ENCODE measurements at places on chromosomes 11 and 22.
A peak's percentile ranks its signal among the peaks of the same experiment; 100 is the strongest.

- no peak for DNase-seq
Measured at GRCh38 chr11:60194511-60194910, 11.6 kb upstream of the MS4A6A start.

- no peak for DNase-seq
Measured at GRCh38 chr11:67662142-67662834, 11.8 kb upstream of the ACY3 start.

DNA sequence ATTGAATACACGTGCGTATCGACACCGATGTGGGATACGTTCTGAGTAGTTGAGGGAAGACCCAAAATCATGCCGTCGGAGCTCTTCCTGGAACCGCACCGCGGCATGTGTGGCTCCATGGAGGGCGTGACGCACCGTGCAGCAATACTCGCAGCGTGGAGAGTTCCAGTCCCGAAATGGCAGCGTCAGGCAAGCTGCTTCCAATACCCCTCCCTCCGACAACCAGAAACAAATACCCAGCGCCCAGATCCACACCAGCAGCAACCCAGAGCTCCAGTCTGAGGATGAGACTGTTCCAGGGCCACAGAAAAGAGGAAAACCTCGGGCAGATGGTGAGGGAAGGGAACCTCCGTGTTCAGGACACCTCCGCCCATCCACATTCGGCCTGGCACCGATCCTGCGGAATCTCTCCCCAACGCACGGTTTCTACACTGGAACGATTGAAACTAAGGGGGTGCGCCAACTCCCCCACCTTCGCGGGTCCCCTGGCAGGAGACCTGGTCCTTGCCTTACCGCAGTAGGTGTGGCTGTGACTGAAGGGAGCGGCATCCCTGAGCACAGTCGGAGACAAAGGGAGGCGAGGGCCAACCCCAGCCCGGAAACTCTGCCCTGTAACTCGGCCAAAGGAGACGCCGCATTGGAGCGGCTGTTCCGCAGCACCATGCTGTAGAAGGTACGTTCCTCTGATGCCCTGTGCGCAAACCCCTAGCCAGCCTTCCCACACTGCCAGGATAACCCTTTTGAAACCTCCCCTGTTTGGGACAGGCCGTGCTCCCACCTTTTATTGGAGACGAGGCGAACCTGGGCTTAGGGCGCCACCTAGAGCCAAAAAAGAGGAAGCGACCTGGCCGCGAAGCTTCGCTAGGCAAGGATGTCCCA lies 28.2 kb downstream of the DBX1 start:
- DNase-seq, result peak; percentile 26

DNA sequence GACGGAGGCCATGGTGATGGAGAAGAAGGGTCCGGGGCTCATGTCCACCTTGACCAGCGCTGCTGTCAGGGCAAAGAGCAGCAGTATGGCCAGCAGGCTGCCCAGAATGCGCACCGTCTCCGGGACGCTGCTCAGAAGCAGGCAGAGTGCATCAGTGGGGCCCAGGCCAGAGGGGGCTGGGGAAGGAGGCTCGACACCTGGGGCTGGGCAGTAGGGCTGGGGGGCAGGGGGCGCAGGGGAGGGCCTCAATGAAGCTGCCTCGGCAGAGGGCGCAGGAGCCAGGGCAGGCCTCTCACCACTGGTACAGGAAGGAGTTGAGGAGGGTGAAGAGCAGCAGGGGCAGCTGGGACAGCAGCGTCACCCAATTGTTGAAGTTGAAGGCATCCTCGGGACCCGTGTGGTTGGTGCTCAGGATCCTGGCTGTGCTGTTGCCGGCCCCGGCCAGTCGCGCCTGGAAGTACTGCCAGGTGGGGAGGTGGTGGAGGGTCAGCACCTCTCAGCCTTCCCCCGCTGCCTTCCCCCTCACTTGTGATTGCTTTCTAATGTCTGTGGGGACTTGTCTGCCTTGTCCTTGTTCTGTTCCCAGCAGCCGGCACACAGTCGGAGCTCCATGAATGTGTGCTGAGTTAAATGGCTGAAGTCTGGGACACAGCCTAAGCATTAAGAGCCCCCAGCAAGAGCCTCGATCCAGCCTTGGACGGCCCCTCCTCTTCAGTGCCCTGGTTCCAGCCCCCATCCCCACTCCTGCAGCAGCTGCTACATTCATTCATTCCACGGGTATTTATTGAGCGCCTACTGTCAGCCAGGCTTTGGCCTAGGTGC lies 2.3 kb downstream of the SLC29A2 start:
- no peak for DNase-seq

- DNase-seq, result no peak
Measured at GRCh38 chr11:68416070-68416578, 44.4 kb upstream of the PPP6R3 start.

- no peak for DNase-seq
Measured at GRCh38 chr11:30935861-30936260, 349.7 kb upstream of the MPPED2 start.

DNA sequence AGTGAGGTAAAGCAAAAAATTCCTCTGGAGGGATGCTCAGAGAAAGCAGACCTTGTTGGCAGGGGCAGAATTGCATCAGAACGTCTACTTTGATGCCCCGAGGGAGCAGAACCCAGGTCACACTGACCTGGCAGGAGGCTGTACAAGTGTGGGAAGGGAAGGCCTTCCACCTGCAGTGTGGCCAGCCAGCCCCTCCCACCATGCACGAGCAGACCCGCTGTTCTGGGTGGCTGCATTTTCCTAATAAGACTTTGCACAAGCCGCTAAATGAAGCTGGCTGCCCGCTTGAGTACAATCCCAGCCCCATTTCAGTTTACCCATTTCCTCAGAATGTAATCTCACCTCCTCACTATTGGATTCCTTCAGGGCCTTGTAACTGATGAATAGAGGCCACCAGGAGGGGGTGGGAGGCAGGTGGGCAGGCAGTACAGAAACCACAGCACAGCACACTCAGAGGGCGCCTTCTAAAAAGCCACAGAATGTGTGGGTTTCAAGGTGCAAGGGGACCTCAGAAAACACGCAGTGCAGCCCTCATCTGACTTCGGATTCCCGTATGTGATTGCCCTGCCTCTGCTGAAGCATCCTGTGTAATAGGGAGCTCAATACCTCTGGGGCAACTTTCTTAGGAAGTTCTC lies 316.6 kb downstream of the OPCML start:
- no peak for DNase-seq

DNA sequence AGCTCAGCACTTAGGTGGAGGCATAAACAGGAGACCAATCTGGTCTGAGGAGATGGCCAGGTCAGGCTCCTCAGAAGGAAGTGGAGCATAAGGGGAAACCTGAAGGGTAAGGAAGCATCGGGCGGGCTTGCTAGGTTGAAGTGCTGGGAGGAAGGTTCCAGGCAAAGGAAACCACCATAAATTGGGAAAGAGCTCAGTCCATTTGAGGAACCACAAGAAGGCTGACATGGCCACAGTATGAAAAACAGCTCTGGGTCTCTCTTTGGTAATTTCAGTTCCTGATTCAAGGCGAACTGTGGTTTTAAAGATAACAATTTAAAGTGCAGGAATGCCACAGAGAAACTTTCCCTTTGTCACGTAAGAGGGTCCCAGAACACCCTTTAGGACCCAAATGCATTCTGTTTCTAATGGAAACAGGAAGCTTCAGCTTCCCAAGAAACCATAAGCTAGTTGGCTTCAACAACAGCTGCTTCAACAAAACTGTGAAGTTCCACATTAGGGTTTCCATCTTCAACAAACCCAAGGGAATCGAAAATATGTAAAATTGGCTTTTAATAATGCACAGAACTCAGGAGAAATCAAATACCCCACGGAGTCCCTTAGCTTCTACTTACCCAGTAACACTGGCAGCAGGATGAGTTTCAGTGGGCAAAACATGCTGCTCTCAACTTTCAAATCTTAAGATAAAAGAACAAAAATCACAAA lies 10.4 kb downstream of the JAML start:
- DNase-seq, result no peak

- no peak for DNase-seq
Measured at GRCh38 chr22:41582694-41583093, 6.9 kb downstream of the PMM1 start.

DNA sequence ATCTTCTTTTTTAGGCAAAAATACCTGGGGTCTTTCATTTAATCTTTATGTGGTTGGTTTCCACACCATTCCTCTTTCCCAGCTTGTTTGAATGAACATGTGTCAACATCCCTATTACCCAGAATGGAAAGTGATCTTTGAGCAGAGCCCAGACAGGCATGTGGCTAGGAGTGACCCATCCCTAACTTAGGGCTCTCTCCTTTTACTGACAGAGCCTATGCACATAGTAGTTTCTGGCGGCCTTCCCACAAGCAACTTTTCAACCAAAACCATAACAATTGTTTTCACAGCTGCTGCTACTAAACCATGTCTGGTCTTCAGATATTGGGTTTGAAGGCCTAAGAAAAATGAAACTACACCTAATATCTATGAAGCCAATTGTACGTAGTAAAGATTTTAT lies 107.5 kb downstream of the TENM4 start:
- DNase-seq, result no peak

GRCh38 chr22:24834845-24835570 lies 29.0 kb downstream of the SGSM1 start:
- no peak for DNase-seq

- no peak for DNase-seq
Measured at GRCh38 chr11:33787076-33787475, 12.8 kb upstream of the FBXO3 start.

GRCh38 chr11:122937983-122938382 lies 43.7 kb downstream of the BSX start:
- no peak for DNase-seq

- DNase-seq, result no peak
Measured at GRCh38 chr11:2135648-2136201, 3.5 kb downstream of the IGF2 start.

DNA sequence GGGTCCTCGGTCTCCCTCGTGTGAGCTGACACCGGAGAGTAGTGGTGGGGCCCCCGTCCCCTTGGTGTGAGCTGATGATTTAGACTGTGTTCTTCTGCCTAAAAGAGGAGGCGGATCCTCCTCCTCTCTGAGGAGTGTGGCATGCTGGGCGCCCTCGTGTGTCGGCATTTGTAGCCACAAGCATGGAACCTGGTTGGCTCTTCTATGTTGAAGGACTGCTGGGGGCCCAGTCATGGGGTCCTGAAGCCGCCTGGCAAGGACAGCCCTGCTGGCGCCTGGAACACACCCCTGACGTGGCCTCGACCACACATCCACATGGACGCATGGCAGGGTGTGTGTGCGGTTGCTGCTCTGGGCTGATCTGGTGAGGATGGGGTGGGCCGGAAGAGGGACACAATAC lies 50.2 kb downstream of the AP2A2 start:
- DNase-seq, result no peak

GRCh38 chr11:104254347-104254746 lies 90.4 kb upstream of the PDGFD start:
- DNase-seq, result no peak

GRCh38 chr11:47950396-47950795 lies 30.0 kb upstream of the PTPRJ start:
- DNase-seq, result no peak

- no peak for DNase-seq
Measured at GRCh38 chr11:72704028-72704782, 30.0 kb upstream of the PDE2A start.

- peak; percentile 33 for DNase-seq
Measured at GRCh38 chr11:66080055-66080817, 10.2 kb downstream of the PACS1 start.

GRCh38 chr22:40036591-40037225 lies 42.0 kb downstream of the FAM83F start:
- DNase-seq, result peak; percentile 26

- no peak for DNase-seq
Measured at GRCh38 chr11:72112978-72113808, 698 bp upstream of the ANAPC15 start.

DNA sequence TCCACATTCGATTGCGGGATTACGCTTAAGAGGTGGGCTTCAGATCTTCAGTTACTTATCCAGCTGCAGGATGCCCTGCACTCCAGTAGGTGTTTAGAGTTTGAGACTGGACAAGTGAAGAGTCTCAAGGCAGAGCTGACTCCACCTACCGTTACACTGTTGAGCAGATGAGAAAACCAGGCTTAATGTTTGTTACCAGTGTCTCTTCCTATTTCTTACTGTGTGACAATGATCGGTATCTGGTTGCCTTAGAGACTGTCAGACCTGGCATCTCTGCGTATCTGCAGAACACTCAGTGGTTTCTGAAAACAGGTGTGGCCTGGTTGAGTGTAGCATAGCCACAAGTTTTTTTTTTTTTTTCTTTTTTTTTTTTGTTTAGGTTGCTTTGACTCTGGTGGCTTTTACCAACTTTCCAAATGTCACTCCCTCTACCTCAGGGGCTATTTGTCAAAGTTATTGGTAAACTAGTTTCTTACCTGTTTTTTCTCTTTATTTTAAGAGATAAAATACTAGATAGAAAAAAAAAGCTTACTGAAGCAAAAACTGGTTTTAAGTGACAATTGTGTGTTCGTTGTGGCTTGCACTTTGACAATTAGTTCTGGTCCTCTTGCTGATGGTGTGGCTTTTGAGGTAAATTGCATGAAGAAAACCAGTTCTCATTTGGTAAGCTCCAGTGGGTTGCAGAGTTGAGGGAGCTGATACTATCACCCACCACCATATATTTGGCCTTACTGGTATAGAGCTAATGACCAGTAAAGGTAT lies 284.8 kb downstream of the ETS1 start:
- no peak for DNase-seq

- DNase-seq, result no peak
Measured at GRCh38 chr22:39287076-39287725, 32.2 kb downstream of the RPL3 start.

DNA sequence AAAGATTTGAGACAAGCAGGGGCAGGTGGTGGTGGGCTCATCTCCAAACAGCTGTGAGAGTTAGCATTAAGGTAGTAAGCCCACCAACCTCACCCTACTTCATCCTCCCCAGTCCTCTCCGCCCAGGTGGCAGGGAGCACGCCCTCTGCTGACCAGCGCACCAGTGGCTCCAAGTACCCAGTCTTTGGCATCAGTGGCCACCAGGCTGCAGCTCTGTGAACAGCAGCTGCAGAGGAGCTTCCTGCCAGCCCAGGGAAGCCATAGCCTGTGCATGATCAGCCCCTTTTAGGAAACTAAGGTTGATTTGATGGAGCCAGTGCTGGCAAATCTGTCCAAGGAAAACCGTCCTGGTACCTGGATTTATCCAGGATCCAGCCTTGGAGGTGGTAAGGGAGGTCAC lies 21.7 kb downstream of the CAVIN3 start:
- no peak for DNase-seq

DNA sequence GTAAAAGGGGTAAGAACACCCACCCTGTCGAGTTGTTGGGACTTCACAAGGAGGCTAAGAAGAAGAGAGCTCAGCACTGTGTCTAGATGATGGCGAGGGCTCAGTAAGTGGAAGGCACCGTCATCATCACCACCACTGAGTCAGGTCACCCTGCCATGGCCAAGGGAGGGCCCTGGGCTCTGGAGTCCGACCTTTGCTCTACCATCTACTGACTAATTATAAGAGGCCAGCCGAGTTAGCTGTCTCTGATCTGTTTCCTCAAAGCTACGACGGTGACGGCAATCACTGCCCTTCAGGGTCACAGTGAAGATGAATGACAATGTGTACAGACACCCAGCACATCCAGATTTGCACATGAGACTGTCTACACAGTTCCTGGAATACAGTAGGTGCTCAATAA lies 29.3 kb downstream of the KIAA0930 start:
- no peak for DNase-seq
